ENCODE measurements at places on chromosomes 13 and 19.

DNA sequence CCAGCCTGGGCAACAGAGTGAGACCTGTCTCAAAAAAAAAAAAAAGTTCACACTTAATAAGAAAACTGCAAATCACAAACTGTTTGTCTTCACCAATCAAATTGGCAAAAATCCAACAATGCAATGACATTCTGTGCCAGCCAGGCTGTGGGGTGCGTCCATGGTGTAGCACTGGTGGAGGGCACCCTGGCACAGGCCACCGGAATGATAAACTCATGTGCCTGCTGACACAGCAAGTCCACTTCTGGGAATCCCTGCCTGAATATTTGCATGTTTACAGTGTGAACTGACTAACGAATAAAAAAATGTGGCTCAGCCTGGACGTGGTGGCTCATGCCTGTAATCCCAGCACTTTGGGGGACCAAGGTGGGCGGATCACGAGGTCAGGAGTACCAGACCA, 1.6 kb upstream of the LRRC25 start:
- no peak for DNase-seq

DNA sequence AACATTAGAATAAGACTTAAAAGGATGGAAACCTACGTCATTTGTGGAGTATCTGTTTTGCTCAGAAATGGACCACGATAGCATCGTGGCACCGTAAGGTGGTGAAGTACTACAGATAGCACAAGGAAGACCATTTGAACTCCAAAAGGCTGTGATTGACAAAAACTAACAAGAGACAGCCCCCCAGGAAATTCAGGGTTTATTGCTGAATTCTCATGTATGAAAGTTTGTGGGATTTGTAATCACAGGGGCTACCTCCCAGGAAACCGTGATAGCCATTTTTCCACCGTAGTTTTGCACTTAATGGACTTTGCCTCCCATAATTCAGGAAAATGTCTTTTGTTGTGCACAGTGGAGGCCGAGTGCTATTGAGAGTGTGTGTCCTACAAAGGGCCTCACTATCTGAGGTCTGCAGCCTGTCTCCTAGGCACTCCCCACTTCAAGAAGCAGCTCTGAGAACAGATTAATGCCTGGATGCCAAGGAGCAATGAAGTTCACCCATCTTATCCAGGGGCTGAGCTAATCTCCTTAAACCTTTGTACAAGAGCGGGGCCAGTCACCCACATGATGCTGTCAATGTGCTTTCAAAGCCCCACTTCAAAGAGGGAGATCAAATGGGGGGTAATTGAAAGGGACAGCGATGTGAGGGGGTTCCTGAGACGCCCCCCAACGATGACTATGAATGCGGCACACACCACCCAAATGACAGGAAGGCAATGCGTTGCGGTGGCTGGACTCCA, 182.6 kb downstream of the COL4A1 start:
- DNase-seq, result no peak

DNA sequence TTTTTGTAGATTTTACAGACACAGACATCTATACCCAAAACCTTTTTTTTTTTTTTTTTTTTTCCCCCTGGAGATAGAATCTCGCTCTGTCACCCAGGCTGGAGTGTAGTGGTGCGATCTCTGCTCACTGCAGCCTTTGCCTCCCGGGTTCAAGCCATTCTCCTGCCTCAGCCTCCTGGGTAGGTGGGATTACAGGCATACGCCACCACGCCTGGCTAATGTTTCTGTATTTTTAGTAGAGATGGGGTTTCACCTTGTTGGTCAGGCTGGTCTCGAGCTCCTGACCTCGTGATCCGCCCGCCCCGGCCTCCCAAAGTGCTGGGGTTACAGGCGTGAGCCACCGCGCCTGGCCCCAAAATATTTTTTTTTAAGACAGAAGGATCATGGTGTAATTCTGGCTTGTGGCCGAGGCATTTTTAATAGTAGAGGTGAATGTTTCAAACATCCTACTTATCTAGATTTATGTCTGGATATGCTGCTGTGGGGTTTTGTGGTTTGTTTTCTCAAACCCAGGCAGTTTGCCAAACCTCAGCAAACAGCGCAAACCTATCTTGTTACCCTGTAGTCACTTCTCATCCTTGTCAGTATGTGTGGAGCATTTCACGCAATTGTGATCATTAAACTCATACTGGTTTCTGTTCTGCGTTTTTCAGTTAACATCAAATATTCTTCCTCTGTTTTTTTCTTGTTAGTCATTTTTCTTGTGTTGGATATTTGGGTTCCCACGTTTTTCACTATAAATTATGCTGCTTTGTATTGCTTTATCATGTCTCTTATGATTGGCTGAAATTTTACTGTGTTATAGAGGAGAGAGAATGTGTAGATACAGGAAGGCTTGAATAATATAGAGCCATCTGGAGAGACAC, 36.2 kb upstream of the GARRE1 start:
- DNase-seq, result no peak

GRCh38 chr19:1867349-1867724, 4.0 kb upstream of the KLF16 start:
- DNase-seq, result no peak

GRCh38 chr19:2275588-2276428, 6.2 kb downstream of the PEAK3 start:
- no peak for DNase-seq
